ENCODE measurements at places on chromosomes 13 and 19. TPM values are rescaled to one million over a fixed set of nuclear protein-coding genes. Genes with fewer than 3 reads are reported as not detected.

DNA sequence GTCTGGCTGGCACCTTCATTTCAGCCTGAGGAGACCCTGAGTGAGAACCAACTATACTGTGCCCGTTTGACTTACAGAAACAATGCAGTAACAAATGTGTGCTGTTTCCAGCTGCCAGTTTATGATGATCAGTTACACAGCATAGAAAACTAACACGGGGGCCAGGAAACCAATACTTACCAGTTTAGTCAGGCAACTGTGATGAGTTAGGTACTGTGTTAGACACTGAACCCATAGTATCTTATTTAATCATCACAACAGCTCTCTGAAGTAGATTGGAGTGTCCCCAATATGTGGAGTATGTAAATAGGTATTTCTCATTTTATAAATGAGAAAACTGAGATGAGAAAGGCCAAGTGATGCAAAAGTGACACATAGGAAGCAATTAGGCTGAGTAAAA, 620.9 kb upstream of the KLF12 start:
- no peak overlapping the region for H3K4me3 ChIP-seq
- H3K36me3 ChIP-seq, result no peaks in the 10 kb centered on the region
- DNase-seq, result no peak
- H3K4me1 ChIP-seq, result no peaks in the 10 kb centered on the region
- no peak overlapping the region for H3K27ac ChIP-seq

CASP14 gene
- not detected for total RNA-seq

SSC5D gene
- total RNA-seq, result 1.6 TPM

SIGLECL1 gene
- not detected for total RNA-seq

DNA sequence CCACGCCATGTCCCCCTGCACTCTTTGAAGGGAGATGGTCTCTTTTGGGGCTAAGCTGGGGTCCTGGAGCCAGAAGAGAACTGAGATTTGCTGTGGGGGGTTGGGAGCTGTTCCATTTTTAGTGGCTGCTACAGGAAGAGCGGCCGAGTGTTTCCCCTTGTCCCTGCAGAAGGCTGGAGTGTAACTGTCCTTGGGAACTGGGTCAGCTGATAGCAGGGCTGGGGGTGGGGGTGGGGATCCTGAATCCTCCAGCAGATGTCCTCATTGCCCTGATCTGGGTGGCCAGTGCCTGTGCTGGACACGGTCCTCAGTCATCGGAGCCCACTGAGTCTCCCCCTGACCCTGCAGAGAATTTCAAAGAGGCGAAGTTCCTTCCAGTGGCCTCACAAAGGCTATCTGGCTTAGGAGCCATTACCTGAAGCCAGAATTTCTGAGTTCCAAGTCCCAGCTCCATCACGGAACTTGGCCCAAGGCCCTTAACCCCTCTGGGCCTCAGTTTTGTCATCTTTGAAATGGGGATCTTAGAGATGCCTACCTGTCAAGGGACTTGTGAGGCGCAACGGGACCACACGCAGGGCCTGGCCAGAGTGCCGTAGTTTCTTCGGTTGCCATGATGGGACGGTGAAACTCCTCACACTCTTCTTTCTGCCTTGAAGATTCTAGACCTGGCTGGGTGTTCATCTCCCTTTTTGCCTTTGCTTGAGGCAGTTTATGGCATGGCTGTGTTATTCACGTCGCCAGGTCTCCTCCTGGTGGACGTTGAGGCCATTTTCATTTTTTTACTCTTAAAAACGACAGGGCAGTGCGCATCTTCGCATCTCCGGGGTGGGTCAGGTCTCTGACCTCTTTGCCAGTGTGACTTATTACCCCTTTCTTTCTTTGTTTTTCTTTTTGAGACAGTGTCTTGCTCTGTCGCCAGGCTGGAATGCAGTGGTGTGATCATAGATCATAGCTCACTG, 51.9 kb downstream of the DNM2 start:
- H3K27ac ChIP-seq, result no peak overlapping the region
- peaks cover 8% of the 10 kb centered on the region for H3K36me3 ChIP-seq
- no peaks in the 10 kb centered on the region for H3K4me1 ChIP-seq

NDFIP2 gene
- total RNA-seq, result 57.4 TPM

DNA sequence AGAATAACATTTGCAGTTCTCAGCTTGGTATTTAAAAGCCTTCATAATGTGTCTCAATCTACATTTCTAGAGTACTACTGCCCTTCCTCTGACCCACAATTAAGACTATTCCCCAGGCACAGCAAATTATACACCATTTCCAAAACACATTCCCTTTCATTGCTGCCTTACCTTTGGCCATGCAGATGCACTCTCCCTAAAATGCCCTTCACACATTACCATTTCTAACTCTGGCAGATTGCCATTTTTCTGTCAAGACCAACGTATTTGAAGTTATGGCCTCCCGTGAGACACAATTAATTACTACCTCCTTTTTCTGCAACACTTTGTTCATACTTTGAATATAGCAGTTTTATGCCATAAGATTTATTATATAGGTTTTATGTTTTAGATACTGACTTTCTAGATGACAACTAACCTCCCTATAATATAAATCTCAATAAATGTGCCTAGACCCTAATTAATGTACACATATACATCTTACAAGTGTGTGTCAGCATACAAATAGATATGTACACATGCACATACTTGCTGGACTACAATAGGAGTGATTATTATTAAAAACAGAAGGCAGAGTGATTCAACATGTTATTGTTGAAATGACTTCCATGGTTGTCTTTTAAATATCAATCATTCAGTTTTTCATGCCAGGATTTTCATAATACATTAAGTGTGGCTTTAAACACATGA, 2902.5 kb downstream of the PCDH9 start:
- no peak for DNase-seq
- no peaks in the 10 kb centered on the region for H3K27me3 ChIP-seq
- no peaks in the 10 kb centered on the region for H3K4me1 ChIP-seq
- H3K4me3 ChIP-seq, result no peak overlapping the region
- no peak overlapping the region for H3K27ac ChIP-seq

GFY gene
- not detected for total RNA-seq

- H3K27ac ChIP-seq, result no peak overlapping the region
- no peaks in the 10 kb centered on the region for H3K36me3 ChIP-seq
- peaks cover 23% of the 10 kb centered on the region for H3K27me3 ChIP-seq
Observed at GRCh38 chr19:51772977-51773376, 12.0 kb downstream of the FPR2 start.

DNA sequence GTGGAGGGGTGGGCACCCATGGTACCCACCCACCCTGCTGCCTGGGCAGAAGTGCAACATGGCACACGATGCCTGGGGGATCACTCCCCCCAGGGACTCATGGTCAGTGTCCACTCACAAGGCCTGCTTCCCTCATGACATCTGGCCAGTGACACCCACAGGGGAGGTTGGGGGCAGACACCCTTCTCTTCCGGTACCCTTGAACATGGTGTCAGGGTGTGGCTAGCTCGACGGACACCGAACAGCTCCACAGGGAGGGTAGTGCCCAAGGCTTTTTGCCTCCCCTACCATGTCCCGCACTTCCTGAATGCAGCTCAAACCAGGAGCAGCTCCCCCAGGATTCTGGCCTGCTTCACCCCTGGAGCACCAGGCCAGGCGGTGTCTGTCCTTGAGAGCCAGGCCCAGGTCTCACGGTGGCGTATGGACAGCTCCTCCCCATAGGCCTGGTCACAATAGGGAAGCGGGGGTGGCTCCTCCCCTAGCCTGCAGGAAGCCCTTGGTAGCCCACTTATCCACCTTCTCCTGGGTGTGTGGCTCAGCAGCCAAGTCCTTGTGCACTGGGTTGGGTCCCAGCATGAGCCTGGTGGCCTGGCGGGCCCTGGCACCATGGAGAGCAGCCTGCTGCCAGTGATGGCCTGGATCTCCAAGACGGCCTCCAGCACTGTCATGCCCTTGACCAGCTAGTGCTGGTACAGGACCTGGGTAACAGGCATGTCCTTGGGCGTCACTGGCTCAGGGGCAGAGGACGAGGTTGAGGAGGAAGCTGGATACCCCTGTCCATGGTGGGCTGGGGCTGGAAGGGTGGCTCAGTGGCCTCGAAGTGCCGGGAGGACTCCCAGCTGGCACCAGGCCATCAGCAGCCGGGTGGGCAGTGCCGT, 7.8 kb downstream of the ACP4 start:
- H3K4me1 ChIP-seq, result peaks cover 14% of the 10 kb centered on the region
- peaks cover 8% of the 10 kb centered on the region for H3K36me3 ChIP-seq
- H3K4me3 ChIP-seq, result no peak overlapping the region

PABPC3 gene
- 0.49 TPM for total RNA-seq

Data from progenitor cell of endocrine pancreas (in vitro differentiated cells).